ENCODE measurements at places on chromosomes 3 and 15.

DNA sequence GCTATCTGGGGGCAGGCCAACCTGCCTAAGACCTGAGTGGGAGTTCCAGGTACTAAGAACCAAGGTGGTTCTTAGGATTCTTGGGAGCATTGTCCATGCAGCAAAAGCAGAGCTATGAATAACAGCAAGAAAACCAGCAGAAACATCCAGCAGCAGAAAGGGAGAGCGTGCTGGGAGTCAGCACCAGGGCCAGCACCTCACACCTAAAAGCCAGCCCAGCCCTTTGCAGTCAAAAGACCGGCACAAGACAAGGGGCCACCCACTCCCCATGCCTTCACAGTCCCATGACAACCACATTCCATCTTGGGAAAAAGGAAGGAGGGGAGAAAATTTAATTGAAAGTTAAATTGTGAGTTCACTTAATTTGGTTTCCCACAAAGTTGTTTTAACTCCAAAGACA is 364.9 kb downstream of the AGBL1 start:
- no peak for DNase-seq

DNA sequence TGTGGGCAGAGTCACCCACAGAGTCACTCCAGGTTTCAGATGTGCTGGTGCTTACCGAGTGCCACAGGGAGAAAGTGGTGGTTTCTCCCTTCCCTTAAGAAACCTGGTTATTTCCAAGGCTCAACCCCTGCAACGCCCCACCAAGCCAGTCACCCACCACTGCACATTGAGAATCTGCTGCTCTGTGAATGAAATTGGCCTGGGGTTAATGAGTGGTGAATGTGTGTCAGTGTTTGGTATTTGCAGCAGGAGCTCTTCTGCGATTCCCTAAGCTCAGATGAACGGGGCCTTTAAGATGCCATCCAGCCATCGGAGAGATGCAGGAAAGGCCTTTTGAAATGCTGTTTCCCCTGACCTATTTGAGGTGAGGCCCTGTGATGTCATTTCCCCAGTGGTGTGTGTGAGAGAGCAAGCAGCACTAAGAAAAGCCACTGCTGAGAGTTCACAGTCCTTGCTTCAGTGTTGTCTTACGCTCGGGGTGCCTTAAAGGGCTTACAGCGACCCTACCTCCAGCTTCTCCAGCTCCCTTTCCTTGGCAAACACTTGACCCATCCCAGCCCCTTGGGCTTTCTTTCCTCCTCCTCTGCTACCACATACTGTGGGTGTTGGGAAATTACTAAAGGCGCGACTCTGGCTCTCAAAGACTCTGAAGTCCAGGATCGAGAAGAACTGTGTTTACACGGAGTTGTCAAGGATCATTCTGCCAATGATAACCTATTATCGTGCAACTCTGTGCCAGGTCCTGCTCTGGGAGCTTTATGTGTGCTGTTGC is 68.9 kb downstream of the SMAD3 start:
- DNase-seq = no peak

- DNase-seq = no peak
Measured at GRCh38 chr3:20849975-20850374, 664.0 kb upstream of the SGO1 start.

DNA sequence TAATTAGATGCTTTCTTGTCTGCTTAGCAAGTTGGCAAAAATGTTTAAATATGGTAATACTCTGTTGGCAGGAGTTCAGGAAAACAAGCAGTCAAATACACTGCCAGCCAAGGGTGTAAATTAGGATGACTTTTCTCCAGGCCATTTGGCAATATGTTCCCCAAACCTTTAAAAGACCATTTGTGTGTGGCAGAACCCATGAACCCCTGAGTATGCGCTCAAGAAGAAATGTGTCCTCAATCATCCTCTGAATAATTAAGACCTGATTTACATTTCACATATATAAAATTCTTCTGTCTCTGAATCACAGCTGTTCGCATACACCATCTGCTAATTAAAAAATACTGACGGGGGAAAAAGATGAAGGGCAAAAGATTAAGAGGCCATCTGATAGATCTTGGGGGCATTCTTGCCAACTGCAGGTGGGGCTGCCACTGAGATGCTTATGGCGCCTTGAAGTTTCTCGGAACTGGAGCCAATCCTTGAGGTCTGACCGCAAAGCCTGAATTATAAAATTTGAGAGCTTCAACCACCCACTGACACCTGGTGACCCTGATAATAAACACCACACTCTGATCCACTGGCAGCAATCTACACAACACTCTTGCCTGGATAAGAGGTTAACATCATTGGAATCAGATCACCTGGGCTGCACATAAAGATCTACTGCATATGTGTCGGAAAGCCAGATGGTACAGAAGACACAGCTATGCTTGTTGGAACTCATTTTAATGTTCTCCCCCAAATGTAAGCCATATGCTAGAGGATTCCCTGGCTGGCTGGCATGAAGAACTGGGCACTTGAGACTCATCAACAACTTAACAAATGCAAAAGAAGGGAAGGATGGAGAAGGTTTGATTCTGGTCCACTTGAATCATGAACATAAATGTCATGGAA is 190.6 kb downstream of the OSBPL10 start:
- no peak for DNase-seq

DNA sequence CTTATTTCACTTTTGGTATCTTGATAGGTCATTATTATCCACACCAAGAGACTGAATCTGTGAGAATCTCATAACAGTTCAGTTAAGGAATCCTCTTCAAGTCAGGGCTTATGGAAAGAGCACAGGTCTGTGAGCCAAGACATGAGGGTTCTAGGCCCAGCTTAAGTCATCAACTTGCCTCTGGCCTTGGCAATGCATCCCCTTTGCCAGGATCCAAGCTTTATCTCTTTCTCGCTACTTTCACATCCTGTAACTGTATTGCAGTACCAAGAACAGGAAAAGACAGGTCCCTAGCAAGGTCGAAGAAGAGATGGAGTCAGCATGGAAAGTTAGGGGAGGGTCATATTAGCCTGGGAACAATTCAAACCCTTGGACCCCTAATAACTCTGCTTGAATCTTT is 13.5 kb upstream of the APOD start:
- no peak for DNase-seq

DNA sequence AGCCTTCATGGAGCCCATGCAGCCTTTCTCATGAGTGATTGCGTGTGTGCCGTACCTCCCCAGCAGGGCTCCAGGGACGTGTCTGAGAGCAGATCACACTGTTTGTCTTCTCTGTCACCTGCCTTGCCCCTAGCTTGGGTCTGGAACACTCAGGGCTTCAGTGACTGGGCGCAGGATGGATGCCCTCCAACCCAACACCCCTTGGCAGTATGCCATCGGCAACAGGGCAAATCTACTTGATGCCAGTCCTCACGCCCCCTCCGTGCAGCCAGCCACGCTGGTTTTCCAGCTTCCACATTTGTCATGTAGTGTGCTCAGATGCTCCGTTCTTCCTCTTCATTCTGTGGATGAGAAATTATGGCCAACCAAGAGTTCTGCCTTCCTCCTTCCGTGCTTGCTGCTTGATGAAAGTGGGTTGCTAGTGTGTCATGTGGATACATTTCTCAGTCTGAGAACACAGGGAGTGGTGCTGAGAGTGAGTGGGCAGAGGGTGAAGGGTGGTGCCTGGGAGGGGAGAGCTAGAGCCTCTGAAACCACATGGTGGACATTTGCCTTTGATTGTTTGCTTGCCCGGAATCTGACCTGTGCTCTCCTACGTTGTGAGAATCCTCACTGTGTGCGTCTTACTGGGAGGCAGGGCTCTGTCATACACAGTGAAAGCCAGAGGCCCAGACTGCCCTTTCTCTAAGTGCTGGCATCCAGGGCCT is 97.2 kb downstream of the FAM43A start:
- DNase-seq = no peak

GRCh38 chr3:78736863-78737262 is 1030.9 kb downstream of the ROBO1 start:
- no peak for DNase-seq

- no peak for DNase-seq
Measured at GRCh38 chr15:76983590-76984375, 11.1 kb upstream of the PSTPIP1 start.

- no peak for DNase-seq
Measured at GRCh38 chr3:133137042-133137996, 99.1 kb downstream of the TMEM108 start.

GRCh38 chr15:53910236-53910849 is 67.9 kb upstream of the UNC13C start:
- DNase-seq = no peak

DNA sequence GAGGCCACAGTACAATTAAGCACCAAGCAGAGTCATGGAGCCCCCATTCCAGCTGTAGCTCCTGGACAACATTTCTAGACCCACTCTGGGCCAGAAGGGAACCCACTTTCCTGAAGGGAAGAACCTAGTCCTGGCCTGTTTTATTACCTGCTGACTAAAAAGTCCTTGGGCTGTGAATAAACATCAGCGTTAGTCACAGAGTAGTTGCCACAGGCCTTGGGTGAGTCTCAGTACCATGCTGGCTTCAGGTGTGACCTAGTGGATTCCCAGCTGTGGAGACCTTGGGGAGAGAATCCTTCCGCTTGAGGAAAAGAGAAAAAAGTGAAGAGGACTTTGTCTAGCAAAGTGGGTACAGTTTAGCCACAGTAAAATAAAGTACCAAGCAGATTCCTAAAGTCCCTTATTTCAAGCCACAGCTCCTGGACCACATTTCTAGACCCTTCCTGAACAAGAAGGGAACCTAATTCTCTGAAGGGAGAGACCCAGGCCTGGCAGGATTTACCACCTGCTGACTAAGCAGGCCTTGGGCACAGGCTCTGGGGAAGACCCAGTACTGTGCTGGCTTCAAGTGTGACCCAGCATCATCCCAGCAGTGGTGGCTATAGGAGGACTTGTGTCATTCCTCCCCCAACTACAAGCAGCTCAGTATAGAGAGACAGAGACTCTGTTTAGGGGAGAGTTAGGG is 118.3 kb upstream of the KCNH8 start:
- DNase-seq = no peak

DNA sequence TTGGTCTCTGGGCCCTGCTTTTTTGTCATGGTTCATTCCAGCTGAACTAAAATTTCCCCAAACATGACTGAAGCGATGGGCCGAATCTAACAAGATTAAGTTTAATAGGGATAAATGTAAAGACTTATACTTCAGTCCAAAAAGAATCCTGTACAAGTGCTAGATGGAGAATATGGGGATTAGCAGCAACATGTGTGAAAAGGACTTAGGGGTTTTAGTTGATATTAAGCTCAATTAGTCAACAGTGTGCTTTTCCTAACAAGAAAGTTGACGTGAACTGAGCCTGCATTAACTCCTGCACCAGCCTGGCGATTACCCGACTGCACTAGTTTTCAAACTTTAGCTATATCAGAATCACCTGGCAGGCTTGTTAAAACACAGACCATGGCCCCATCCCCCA is 61.0 kb upstream of the BBX start:
- no peak for DNase-seq

DNA sequence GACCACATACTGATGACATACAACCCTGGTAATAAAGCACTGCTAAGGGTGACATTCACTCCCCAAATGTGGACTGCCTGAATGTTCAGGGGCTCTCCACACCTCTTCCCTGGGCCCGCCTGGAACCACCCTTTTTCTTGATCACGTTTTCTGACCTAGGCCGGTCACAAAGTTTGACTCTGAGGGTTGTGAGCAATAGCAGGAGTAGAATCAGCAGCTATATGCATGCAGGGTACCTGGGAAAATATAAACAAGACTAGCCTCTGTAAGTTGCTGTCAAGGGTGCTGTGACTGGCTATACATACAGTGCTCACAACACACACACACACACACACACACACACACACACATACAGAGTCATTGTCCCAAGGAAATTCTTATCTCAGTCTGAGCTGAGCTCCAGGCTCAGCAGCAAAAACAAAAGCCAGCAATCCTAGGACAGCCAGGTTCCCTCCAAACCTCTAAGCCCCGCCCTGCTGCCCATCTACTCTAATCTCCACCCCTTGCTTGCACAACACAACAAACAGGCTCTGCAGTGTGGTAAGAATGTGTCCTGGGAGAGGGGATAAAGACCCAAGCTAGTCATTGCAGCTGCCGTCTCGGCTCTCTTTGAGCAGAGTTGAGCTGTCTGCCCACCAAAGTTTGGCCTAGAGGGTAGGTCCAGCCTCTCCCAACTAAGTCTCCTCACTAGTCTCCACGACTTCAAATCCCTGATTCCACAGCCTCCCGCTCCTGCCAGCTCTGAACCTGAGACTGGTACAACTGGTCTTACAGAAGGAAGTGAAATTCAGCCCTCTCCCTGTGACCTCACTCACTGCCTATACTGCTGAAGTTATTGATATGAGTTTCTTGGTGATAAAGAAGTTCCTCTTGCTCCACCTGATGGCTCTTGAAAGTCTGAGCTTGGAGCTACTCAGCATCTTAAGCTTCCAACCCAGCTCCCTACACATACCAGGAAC is 2.2 kb downstream of the BMF start:
- DNase-seq = no peak

GRCh38 chr3:37504583-37505357 is 330.4 kb upstream of the LRRFIP2 start:
- no peak for DNase-seq

GRCh38 chr15:68372291-68372811 is 59.6 kb downstream of the ITGA11 start:
- no peak for DNase-seq

DNA sequence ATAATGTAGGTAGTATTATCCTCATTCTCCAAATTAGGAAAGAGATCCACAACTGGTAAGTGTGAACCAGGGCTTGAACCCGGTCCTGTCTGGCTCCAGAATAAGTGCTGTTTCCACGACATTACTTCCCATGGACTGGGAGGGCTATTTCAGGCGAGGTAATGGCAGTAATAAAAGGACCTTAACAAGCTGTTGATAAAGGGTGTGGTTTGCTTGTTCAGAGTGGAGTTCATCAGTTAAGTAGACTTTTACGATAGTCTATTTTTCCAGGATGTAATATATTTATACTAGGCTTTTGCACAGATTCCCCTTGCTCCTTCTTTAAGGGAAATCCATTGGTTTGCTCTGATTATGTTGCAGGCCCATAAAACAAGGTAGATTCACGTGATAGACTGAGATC is 88.4 kb upstream of the TNFAIP8L3 start:
- DNase-seq = no peak

GRCh38 chr3:146948186-146948585 is 343.0 kb upstream of the PLSCR5 start:
- no peak for DNase-seq

DNA sequence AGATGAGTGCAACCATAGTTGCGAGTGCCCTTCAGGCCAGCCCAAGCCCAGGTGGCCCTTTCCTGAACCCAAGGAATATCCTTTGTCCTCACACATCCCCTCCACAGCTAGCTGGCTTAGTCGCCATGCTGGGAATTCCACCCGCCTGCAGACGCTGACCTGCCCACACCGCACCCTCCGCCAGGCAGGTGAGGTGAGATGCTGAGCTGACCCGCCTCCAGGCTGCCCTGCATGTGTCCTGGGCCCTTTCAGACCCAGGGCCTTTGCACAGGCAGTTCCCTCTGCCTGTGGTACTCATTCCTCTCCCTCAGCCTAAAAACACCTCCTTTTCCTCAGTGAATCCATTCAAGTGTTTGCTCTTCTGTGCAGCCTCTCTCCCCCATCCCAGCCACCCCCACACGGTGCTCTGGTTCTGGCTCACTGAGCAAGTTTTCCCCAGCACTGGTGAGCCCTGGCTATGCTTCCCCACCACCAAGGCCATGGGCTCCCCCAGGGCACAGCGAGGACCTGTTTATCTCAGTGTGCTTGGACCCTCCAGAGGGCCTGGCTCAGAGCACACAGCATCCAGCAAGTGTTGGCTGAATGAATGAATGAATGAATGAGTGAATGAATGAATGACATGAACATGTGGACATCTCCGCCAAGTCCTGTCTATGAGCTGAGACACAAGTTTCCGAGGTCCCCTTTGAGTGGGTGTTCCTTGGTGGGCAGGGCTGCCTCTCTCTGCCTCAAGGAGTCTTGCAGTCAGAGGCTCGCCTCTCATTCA is 33.0 kb upstream of the LINGO1 start:
- no peak for DNase-seq

Measured in hepatic stellate cell (primary cell).